ENCODE measurements at places on chromosomes 11 and 22.

DNA sequence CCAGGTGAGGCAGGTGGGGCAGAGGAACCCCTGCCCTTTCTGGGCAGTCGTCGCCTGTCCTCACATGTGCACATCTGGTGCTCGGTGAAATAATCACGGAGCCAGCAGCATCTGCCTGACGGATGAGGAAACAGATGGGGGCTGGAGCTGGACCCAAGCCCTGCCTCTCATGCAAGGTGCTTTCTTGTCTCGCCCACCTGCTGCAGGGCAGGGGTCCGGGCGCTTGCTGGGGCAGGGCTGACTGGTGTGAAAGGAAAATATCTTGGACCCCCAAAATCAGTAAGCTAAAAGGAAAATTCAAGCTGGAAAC, 3.3 kb downstream of the ALDH3B2 start:
- no peak for DNase-seq

DNA sequence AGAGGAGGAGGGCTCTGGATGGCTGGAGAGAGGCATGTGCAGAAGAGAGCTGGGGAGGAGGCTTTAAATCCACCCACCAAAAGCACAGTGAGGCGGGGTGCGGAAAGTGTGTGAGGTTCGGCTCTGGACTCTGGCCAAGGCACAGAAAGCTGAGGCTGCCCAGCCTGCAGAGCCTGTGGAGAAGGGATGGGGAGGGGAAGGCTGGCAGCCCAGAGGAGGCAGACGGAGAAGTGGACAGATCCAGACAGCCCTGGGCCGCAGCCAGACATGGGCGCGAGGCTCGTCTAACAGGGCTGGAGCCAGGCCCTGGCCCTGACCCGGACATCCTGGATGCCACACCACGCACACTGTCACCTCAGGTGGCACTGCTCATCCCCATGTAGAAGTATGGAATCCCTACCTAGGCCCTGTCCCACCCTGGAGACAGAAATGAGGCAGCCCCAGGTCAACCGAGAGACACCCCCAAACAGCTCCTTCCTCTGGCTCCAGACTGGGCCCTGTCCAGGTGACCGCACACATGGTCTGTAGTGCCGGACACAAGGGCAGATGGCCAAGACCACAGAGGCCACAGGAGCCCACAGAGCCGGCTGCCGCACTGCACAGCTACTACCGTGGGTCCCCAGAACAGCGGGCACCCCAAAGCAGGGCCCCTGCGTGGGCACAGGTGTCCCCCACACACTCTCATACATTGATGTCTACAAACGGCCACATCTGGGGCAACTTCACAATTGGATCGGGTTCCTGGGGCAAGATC, 16.6 kb upstream of the MOB2 start:
- no peak for DNase-seq

- DNase-seq = no peak
Observed at GRCh38 chr11:70064008-70064725, 13.9 kb upstream of the ANO1 start.

DNA sequence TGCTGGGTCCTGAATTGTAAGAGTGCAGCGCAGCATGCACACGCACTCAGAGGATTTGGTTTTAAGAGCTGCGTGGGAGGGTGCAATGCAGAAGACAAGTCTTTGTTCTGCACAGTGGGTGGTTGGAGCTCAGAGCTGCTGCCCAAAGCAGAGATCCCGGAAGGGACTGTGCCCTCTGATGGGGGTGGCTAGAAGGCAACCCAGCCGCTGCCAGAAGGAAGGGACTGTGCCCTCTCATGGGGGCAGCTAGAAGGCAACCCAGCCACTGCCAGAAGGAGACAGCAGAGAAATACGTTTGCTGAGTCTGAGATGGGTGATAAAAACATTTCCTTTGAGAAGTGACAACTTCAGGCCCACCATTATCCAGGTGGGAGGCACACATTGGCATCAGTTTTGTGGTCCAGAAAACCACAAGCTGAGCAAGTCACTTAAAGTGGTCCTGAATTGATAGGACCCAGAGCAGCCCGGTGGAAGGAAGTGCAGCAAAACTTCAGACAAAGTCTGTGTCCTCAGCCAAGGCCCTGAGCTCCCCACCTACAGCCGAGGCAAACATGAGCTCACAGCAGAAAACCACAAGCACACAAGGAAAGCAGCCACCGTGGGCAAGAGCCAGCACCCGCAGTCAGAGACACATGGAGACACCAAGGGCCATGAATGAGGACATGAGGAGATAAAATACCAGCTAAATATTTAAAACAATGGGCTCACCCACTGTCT, 4.3 kb downstream of the KRTAP5-6 start:
- DNase-seq = no peak

GRCh38 chr11:76676636-76677457, 6.3 kb upstream of the LRRC32 start:
- DNase-seq = no peak

GRCh38 chr11:33708985-33709384, 8.4 kb upstream of the C11orf91 start:
- DNase-seq = no peak

GRCh38 chr22:30348404-30348803, 8.3 kb downstream of the SF3A1 start:
- DNase-seq = no peak

- DNase-seq = no peak
Observed at GRCh38 chr11:12802418-12803085, 128.3 kb downstream of the TEAD1 start.

DNA sequence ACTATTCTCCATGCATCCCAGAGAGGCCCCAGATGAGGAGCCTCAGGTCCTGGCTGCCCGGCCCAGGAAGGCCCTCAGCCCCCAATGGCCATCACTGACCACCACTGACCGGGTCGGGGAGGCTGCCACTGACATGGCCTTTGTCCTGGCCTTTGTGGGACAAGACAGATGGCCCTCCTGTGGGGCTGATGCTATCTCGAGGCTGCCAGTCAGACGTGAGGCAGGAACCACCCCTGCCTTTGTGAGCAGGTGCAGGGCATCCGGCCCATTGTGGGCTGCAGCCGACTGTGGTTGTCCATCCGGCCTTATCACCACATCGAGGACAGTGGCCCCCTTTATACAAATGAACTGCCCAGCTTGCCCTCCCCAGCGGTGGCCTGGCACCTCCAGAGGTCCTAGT, 5.5 kb downstream of the GP1BB start:
- no peak for DNase-seq

- DNase-seq = no peak
Observed at GRCh38 chr11:9489080-9489765, 28.4 kb downstream of the ZNF143 start.

- no peak for DNase-seq
Observed at GRCh38 chr22:43439368-43440103, 27.7 kb downstream of the MPPED1 start.

DNA sequence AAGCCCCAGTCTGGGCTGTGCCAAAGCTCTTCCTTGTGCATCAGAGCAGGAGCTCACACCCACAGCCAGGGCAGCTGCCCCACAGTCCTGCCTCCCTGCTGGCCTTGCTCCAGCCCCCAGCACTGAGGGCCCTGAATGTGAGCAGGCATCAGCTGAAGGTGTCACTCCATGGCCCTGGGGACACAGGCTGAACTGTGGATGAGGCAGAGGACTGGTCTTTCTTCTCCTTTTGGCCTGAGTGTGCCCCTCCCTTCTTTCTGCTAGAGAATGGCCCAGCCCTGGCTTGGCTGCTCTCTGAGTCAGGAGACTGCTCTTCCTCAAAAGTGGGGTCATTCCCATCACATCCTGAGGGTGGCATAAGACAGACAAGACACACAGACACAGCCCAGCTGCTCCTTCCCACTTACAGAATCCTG, 16.2 kb downstream of the OTOG start:
- no peak for DNase-seq

DNA sequence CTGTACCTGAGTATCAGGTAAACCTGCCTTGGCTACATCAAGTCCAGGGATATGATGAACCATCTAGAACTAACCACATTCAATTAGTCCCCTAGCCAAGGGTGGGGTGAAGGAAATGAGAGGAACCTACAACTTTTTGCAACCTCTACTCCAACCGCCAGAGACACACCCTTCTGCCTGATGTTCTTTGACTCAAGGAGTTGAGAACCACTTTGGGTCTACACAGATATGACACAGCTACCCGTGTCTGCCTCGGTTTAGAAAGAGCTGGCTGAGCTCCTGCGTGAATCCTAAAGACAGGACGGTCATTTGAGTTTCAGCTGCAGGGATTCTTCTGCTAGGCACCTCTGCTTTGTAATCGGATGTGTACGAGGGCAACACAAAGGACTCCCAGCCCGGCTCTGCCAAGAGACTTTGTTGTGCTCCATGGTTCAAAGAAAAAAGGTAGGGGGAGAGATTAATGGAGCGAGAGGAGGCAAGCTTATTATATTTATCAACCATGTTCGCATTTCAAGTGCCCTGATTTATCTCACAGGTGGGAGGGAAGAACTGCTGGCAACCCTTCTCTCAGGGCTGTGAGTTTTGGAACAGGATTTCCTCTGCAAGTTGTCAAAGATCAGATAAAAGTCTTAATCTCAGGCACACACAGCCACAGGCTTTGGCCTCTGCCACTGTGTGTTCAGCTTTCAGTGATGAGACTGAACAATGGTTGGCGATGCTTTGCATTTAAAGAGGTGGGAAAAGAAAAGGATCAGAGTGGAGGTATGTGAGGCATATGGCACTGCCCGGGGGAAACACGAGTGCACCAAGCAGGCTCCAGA, 35.1 kb downstream of the FLI1 start:
- DNase-seq = no peak

DNA sequence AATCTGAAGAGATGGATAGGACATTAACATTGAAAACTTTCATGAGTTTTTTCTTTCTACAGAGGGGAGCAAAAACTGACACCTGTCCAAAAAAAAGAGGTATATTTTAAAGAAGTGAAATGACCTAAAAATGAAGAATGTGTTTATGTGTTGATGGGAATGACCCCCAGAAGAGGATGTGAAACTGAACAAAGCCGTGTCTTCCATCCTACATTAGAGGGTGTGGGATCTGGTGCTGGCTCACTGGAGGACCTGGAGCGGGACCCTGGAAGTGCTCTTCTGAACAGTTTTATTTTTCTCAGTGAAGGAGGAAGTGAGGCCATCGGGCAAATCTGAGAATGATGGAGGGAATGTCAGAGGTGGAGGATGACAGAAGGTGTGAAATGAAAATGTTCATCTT, 470.1 kb downstream of the NTM start:
- DNase-seq = no peak

GRCh38 chr11:48341466-48341865, 16.7 kb downstream of the OR4C3 start:
- no peak for DNase-seq

GRCh38 chr11:58926251-58926650, 13.0 kb upstream of the GLYATL1 start:
- no peak for DNase-seq

GRCh38 chr22:25475257-25476022, 89.0 kb upstream of the GRK3 start:
- no peak for DNase-seq

GRCh38 chr11:19666951-19667350, 45.7 kb upstream of the NAV2 start:
- DNase-seq = no peak

GRCh38 chr11:88489030-88489429, 151.5 kb upstream of the CTSC start:
- DNase-seq = no peak

DNA sequence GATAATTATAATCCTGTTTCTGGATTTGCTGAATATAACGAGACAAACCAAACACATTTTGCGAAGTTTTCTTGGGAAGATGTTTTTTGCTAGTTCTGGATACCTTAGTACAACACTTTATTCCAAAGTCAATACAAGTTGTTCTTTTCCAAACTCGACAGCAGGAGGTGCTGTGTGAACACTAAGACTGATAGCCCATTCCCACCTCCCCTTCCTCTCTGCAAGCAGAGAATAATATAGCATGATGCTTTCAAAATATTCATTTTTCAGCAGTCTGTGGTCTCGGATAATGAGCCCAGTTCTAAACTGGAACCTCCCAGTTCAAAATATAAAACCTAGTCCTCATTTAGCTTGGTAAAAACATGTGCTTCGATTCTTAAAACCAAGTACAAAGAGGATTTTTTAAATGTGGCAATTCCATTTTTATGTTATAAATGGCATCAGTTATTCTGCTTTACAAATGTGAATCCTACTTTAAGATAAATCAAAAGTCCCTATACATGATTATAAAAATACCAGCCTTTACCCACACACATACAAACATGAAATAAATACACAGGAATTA, 129.1 kb downstream of the DCDC1 start:
- DNase-seq = no peak

DNA sequence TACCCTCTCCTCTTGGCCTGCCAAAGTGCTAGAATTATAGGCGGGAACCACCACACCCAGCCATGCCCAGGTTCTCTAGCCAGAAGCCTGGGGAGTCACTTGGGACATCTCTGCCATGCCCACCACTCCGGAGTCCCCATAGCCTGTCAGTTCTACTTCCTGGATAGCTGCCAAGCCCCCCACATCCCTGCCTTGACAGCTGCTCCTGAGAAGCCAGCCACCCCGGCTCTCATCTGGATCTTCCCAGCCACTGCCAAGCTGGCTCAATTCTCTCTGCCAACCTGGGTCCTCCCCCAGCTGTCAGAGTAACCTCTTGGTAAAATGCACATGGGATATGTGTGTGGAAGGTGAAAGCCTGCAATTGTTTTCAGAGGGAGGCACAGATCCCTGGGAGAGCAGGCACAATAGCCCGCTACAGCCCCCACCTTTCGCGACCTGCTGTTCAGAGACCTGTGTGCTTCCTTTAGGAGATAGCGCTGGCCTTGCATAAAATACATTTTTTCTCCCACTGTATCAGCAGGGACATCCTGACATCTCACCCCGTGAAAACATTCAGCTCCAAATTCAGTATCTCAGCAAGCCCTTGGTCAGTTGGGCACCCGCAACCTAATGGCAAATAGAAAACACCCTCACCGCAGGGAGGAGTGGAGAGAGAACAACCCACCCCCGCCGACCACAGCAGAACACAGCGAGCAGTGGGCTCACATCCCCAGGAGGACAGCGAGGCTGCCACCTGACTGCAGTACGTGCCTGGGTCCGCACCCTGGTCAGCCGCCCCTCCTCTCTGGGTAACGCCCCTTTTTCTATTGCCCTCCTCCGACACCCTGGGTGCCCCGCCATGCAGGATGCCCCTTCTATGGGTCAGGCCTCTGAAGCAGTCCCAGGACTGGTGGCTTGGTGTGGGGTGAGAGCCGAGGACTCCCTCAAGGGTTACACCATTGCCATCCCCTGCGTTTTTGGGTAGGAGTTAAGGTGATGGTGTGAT, 1342.2 kb downstream of the BRD1 start:
- no peak for DNase-seq

- no peak for DNase-seq
Observed at GRCh38 chr11:14852571-14853177, 39.4 kb downstream of the CYP2R1 start.

DNA sequence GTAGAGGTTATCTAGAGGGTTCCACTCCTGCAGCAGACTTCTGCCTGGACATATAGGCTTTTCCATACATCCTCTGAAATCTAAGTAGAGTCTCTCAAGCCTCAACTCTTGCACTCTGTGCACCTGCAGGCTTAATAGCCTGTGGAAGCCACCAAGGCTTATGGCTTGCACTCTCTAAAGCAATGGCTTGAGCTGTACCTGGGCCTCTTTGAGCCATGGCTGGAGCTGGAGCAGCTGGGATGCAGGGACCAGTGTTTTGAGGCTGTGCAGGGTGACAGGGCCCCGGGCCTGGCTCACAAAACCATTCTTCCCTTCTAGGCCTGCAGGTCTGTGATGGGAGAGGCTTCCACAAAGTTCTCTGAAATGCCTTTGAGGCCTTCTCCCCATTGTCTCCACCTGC, 2.9 kb upstream of the NXPE4 start:
- DNase-seq = no peak

Data from SW 1271 (cell line).